ENCODE measurements at places on chromosomes 4 and X. TPM values are rescaled to one million over a fixed set of nuclear protein-coding genes. Genes with fewer than 3 reads are reported as not detected.

GRCh38 chr4:36385951-36386571 is 104.6 kb downstream of the DTHD1 start:
- H3K4me3 ChIP-seq: no peak overlapping the region
- no peak for DNase-seq
- H3K27me3 ChIP-seq: no peaks in the 10 kb centered on the region
- peak overlapping the region; percentile 37 for H3K27ac ChIP-seq
- H3K36me3 ChIP-seq: no peaks in the 10 kb centered on the region

GRCh38 chrX:109889289-109890006 is 113.5 kb upstream of the TMEM164 start:
- peak overlapping the region; percentile 70 for H3K27ac ChIP-seq
- peaks cover 39% of the 10 kb centered on the region for H3K4me1 ChIP-seq
- H3K36me3 ChIP-seq: no peaks in the 10 kb centered on the region
- no peak overlapping the region for H3K4me3 ChIP-seq
- H3K27me3 ChIP-seq: no peaks in the 10 kb centered on the region
- DNase-seq: no peak

GRCh38 chr4:186644737-186645261 is 78.9 kb downstream of the FAT1 start:
- H3K27ac ChIP-seq: no peak overlapping the region
- no peaks in the 10 kb centered on the region for H3K27me3 ChIP-seq
- H3K4me3 ChIP-seq: no peak overlapping the region
- no peak for DNase-seq
- H3K4me1 ChIP-seq: no peaks in the 10 kb centered on the region

Gene SOX3
- total RNA-seq: not detected

Gene PCDH7
- 116 TPM for total RNA-seq

Gene ABLIM2
- 54.6 TPM for total RNA-seq

Gene NR3C2
- total RNA-seq: 25.9 TPM

All from spleen (tissue), 13 donors.